ENCODE measurements at places on chromosomes 2 and 18.

GRCh38 chr2:232481322-232482140 lies 6.1 kb downstream of the ECEL1 start:
- DNase-seq: no peak

DNA sequence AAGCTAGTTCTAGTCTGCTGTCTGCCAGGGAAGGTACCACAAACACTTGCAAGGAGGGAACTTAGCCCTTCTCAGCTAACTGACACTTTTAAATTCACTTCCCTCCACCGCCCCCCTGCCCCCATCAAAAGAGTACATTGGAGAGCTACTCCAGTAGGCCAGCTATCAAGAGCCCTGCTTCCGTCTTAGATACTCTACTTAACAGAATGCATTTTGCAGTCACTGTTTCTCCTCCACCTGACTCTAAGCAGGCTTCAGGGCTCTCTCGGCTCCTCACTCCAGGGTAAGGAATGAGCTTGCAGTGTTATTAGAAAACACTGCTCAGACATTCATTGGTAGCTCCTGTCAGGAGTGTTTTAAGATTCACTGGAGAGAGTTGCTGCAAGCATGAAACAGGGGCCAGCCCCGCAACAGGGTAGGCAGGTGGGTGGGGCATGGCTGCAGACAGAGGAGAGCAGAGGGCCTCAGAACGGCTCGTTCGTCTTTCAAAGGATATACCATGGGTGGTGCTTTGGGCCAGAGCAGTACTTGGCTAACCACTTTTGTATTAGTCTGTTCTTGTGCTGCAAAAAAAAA lies 35.3 kb upstream of the PDCL3 start:
- no peak for DNase-seq

DNA sequence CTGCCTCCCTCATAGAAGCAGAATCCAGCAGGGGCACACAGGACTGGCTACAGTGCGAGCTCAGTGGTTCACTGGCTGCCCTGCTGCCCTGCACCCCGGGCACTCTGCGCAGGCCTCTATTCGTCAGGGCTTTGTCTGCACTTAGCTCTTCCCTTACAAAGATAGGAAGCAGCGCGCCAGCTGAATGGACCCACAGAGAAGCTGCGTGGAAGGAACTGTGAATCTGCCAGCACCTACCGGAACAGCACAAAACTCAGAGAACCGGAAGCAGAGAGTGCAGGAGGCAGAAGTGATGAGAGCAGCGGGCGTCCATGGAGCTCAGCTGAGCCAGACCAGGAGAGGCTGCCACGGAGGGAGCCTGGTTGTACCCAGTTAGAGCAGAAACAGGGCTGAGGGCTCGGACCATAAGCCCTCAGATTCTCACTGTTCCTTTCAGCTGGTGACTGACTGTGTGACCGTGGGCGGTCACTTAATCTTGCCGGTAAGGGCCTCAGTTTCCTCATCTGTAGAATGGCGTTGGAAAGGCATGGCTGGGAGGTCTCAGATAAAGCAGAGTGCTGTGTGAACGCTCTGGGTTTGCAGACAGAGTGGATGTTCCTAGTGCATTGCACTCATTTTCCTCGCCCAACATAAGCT lies 23.1 kb upstream of the SLC66A3 start:
- no peak for DNase-seq

DNA sequence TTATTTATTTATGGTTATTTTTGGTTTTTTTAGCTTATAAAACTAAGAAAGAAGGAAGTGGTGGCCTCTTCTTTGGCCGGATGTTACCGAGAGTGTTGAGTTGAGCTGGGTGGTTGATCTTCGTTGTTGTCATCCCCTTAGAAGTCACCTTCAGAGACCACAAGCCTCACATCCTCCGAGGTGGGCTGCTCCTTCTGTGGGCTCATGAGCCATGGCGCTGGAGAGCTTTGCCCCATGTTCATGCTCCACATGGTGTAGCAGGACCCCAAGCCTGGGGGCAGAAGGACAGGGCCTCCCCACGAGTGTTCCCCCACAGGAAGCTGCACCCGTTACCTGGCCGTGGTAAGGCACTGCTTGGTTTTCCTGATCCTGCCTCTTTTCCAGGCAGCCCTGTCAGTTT lies 23.4 kb downstream of the SNTG2 start:
- DNase-seq: no peak

DNA sequence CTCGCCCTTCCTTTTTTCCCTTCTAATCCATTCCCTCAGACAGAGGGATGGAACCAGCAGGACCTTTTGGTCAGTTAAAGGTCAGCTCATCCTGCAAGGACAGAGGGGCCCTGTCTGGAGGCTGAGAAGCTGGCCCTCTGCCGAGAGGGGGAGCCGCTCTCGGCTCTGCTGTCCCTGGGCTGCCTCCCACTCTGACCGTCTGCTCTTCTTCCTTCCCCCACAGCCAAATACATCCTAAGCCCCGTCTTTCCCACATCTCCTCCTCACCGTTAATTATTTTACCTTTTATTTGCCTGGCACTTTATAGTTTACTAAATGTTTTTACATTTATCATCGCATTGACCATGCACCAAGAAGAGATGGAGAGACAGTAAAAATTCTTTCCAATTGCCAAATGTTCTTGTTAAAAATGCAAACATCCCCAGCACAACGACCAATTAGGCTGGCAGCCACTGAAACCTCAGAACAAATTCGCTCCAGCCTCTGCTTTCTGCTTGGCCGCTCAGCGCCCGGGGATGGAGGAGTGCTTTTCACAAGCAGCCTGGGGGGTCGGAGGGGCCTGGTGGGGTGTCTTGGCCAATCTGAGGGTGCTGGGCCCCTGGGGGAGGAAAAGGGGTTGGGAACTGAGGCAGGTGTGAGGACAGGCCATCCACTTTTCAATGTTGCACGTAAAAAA lies 123.7 kb downstream of the TNS1 start:
- no peak for DNase-seq

GRCh38 chr18:48032876-48033789 lies 102.7 kb upstream of the SMAD2 start:
- no peak for DNase-seq

DNA sequence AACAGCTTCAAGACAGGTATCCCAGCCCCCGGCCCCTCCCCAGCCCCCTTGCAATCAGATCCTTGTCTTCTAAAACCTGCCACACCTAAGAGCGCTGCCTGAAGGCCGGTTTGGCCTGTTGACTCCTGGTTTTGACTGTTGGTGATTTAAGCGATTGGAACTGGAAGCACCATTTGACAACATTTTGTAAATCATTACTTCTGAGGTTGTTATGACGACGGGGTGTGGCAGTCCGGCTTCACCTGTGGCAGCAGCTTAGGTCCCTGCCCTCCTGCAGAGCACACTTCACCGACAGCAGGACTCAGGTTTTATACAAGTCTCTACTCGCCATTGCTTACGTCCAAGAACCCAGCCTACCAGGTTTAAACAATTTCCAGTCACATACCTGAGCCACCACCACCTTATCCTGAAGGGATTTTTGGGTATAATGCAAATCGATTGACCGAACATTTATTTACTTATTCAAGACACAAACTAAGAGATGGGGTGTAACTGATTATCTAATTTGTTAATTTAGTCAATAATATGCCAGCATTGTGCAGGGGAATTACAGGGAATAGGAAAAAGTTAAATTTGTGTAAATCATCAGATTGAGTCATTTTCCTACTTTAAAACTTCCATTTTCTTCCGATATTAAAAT lies 707 bp upstream of the DGUOK start:
- no peak for DNase-seq

- no peak for DNase-seq
These were observed 23.9 kb downstream of the MTHFD2 start for GRCh38 chr2:74222300-74222650.

- no peak for DNase-seq
These were observed 6.8 kb downstream of the SCTR start for GRCh38 chr2:119517433-119517832.

DNA sequence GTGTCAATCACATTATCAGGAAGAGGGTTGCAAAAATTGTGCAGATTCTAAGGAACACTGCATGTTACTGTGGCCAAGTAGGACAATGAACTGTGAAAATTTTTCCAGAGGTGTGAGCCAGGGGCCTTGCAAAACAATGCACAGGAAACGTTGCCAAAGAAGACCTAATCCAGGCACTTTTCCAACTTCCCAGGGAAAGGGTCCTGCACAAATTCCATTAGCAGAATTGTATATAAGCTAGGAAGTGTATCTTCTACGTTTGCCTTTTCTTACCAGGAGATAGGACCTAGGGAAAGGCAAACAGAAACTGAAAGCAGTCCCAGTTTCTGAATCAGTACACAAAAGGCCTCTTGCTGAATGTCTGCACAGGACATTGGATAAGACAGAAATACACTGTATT lies 1888.3 kb upstream of the CELF4 start:
- no peak for DNase-seq

GRCh38 chr2:120453635-120453998 lies 107.7 kb downstream of the INHBB start:
- DNase-seq: no peak

DNA sequence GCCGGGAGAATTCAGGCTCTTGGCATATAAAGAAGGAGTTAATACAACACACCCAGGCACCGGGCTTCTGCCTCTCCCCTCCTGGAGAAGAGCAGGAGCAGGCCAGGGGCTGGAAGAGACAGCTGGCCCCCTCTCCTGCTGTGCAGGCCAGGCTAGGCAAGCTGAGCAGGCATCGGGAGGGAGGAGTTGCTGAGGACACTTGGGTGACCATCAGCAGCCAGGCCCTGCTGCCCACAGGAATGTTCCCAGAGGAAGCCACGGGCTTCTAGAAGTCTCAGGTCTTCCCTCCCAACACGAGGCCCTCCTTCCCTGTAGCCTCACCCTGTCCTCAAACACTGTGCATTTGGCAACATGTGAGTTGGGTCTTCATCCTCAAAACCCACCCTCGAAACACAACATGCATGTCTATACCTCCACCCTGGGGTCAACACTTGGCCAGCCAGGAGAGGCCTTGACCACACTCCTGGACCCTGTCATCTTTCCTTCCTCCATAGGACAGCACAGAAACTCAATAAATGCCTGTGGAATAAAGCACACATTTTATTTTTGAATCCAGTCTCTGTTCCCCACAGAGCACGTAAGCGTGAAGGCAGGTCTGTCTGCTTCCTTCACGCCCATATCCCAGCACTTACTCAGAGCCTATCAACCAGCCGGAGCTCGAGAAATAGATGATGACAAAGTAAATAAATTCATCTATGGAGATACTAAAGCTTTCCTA lies 433.8 kb upstream of the ID2 start:
- no peak for DNase-seq

DNA sequence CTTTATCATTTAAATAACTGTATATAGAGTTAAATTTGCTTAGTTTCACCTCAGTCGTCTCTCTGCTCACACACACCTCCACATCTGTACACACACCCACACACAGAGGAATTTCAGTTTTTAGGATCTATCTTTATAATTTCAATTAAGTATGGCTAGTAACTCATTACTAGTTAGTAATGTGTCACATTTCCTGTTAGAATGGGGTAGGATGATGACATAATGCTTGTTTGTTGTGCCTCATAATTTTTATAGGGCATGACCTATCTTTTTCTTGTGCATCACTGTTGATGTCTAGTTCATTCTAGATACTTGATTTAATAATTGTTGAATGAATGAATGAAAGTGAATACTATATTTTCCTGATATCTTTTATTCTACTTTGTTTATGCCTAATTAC lies 108.6 kb downstream of the AGPS start:
- DNase-seq: no peak

- DNase-seq: no peak
These were observed 117.1 kb upstream of the STPG4 start for GRCh38 chr2:47272031-47272864.

DNA sequence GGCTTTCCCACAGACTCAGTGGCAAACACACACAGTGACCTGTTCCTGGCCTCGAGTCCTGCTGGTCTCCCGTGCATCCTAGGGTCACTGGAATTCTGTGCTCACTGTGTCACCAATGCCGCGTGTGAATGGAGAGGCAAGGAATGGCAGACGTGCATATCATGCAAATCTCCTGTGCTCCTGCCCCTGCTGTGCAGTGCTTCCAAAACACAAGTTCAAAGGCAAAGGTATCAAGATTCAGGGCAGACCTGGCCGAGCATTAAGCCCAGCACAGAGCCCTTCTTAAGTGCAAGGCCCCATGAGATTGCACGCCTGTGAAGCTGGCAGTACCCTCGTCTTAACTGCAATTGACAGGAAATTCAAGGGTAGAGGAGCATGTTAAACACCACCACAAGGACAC lies 129.1 kb downstream of the NDUFA10 start:
- no peak for DNase-seq

GRCh38 chr18:59633961-59634485 lies 63.2 kb downstream of the CCBE1 start:
- DNase-seq: peak; percentile 53

- no peak for DNase-seq
These were observed 38.2 kb downstream of the SESTD1 start for GRCh38 chr2:179226203-179226960.

- no peak for DNase-seq
These were observed 18.5 kb downstream of the CCDC88A start for GRCh38 chr2:55401124-55401523.

GRCh38 chr2:215637651-215638050 lies 201.8 kb upstream of the FN1 start:
- no peak for DNase-seq

GRCh38 chr2:178191004-178191508 lies 3.3 kb upstream of the OSBPL6 start:
- DNase-seq: no peak

GRCh38 chr18:10530852-10531251 lies 5.0 kb downstream of the NAPG start:
- no peak for DNase-seq

GRCh38 chr2:217338306-217338916 lies 478.5 kb upstream of the TNP1 start:
- no peak for DNase-seq

- no peak for DNase-seq
These were observed 202.9 kb upstream of the NT5C1B start for GRCh38 chr2:18792226-18792629.

DNA sequence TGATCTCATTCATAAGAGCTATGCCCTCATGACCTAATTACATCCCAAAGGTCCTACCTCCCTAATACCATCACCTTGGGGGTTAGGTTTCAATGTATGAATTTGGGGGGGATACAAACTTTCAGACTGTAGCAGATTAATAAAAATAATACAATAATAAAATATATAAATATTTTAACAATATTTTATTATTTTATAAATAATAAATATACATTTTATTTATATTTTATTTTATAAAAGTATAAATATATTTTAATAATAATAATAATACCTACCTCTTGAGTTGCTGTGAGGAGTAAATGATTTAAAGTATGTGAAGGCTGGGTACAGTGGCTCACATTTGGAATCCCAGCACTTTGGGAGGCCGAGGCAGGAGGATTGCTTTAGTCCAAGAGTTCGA lies 8.1 kb upstream of the SLC16A14 start:
- DNase-seq: no peak

Measured in brain pericyte (primary cell).